ENCODE measurements at places on chromosomes 6 and 20.

DNA sequence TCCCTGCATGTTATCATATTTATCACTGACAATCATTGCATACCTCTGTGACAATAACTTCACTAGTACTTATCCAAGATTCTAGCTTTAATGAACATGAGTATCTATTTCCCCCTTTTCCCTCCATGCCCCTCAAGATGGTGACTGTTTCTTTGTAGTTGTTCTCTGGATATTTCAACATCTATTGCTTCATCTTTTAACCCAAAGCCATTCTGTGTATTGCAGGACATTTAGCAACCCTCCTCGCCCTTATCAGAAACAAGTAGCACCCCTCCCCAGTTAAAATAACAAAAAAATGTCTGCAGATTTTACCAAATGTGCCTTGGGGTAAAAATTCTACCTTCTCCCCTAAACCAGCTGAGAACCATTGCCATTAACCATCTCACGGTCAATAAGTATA, 979.8 kb upstream of the MANEA start:
- no peak for DNase-seq

DNA sequence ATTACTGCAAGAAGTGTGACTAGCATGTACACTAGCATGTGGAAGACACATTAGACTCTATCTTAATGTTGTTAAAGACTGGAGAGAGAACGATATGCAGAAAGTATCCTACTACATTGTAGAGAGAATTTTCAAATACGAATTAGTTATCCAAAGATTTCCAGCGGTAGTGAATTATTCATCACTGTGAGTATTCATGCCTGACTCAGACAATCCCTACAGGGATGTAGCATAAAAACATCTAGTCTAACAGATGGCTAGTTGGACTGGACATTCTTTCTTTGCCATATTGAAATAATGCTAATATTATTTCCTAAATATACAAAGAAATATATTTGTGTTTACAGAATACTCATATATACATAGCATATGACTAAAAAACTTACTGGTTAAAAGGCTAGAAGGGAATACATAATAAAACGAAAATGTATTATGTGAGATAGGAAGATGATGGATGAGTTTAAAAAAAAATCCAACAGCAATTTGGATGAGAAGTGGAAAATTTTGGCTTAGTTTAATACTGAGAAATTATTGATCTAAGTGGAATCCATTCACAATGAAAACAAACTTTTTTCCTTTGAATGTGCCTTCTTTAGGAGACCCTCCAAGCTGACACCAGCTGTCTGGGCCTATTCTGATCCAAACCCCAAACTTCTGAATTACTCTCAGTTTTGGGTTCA, 580.7 kb downstream of the RFPL4B start:
- DNase-seq, result no peak

GRCh38 chr6:20610636-20611370, 76.5 kb downstream of the CDKAL1 start:
- no peak for DNase-seq

- no peak for DNase-seq
These were observed 473.4 kb upstream of the MARCKS start for GRCh38 chr6:113383701-113384100.

- DNase-seq, result no peak
These were observed 307.1 kb upstream of the RNF24 start for GRCh38 chr20:4322499-4322898.

All from stimulated activated naive B cell treated with anti-CD40 and anti-IgM and Interleukin-4, amounts not matched to agents 10 μg/mL and 1 μg/mL and 100 μg/mL, for 72 hours (primary cell).